Calu3 (cell line): ENCODE measurements at places on chromosomes 2 and 18.

GRCh38 chr2:181466661-181467576 is 9.7 kb downstream of the ITGA4 start:
- peak; percentile 70 for DNase-seq

DNA sequence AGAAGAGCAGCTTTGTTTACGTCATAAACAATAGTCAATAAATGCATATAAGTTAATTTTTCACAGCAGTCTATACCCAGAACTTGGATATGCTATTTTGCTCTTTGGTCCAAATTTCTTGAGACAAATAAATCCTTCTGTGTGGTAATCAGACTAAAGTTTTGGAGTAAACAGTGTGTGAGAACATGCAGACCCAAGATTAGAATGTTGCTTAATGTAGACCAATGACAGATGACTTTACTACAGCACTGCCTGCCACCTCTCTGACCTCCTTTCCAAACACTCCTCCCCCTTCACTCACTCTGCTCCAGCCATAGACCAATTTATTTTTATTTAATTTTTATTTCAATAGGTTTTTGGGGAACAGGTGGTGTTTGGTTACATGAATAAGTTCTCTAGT is 115.3 kb upstream of the TANK start:
- DNase-seq, result no peak

DNA sequence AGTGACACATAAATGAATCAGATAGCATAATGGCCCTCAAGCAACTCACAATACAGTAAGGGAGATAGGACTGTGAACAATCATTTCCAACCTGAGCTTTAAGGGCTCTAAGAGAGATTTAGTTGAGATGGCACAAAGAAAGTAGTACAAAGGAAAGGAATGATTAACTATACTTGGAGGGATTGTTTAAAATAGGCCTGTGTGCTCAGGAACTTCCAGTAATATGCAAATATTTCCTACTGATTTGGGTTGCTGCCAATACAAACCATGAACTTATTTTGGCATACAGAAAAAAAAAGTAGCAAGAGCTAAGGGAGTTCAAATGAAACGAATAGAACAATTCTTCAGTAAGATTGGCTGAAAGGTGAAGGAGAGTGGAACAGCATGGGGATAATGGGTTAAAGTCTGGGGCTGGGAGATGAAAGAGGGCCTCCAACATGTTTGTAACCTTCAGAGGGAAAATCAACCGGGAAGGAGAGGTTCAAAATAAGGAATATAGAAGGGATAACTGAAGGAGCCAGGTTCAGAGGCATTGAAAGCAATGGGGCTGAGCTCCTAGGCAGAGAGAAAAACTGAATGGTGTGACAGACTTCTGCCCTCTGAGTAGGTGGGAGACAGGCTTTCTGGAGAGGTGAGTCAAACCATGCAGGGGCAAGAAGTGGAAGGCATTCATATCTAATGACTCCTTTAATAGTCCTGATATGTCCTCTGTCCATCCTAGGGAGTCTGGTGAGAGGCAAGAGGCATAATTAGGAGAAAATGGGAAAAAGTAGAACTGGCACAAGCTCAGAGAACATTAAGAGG is 83.5 kb downstream of the DNAH7 start:
- no peak for DNase-seq

GRCh38 chr18:58178511-58178910 is 134.5 kb downstream of the NEDD4L start:
- no peak for DNase-seq
